ENCODE measurements at places on chromosomes 5 and 9.

GRCh38 chr5:9233712-9234111 is 312.2 kb downstream of the SEMA5A start:
- no peak for DNase-seq

GRCh38 chr9:93824386-93825294 is 130.5 kb downstream of the BARX1 start:
- DNase-seq = no peak

DNA sequence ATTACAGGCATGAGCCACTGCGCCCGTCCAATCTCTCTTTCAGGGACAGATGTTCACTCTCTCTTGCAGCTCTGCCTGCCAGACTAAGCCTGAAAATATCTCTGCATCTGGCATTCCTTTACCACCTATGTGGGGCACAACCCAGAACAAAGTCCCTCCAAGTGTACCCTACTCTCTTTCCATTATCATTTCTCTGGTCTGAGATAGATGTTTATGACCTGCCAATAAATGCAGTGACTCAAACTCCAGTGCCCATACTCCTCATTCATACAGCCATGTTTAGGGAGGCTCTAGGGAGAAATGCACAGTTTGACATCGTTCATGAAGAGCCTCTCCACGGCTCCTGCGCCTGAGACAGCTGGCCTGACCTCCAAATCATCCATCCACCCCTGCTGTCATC is at the start of gene BTNL3:
BTNL3 (plus strand) TSS at position 255 of the 400 bp plus-strand sequence. CDS start 183 bp downstream, outside the sequence.
- no peak for DNase-seq

GRCh38 chr5:156528673-156529072 is 201.7 kb downstream of the SGCD start:
- no peak for DNase-seq

- DNase-seq = no peak
These were observed 39.7 kb downstream of the DNAJB5 start for GRCh38 chr9:35029241-35029640.

DNA sequence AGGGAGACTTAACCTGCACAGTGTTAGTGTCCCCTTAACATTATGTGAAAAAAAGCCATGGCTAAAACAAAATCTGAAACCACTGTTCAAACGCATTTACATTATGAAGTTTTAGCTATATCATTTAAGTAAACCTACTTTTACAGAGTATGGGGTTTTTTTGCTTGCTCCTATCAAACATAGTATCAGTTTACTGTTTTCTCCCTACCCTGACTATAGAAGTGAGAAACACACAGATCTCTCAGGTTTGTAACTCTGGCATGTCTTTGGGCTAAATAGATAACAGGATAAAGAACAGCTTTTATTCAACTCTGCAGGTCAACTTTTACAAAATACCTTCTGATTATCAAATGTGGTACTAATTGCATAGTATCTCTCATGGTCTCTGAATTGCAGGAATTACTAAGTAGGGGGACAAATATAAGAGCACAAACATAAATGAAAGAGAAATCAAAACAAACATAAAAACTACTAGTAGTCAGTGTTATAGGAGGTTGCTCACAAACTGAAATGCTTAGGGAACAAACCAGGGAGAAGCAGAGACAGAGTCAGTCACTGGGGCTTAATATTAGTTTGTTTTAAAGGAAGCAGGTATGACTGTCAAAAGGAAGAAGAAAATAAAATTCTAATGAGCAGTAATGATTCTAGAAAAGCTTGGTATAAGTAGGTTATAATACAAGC is 155.8 kb downstream of the MLLT3 start:
- no peak for DNase-seq

Data from caudate nucleus (tissue), 63 donors.